ENCODE measurements at places on chromosomes 13 and 19. TPM values are rescaled to one million over a fixed set of nuclear protein-coding genes. Genes with fewer than 3 reads are reported as not detected.

DNA sequence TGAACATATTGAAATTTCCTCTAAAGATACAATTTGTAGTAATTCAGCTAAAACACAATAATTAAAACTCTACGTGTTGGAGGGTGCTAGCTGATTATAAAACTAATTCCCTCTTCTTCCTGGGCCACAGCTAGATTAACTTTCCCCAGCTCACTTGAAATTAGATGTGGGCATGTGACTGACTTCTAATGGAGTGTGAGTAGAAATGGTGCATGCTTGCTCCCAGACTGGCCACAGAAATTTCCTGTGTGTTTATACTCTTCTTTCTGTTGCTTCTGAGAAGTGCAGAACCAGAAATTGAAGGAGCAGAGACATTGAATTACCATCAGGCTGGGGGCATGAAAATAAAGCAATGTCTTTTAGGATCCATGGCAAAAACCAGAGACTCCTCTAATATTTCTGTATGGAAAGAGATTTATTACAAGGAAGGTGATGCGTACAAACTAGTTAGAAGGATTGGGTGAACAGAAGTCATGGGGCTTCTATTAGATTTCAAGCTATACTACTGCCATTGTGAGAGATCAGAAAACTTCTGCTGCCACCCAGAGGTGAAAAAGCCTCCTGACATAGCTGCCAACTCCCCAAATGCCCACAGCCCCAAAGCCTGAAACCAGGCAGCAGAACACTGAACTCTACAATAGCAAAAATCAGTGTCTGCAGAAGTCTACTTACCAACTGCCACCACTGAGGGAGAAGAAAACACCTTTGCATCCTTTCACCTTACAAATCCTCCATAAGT lies 379.2 kb upstream of the MIR17HG start:
- no peak overlapping the region for H3K4me3 ChIP-seq
- H3K27ac ChIP-seq: no peak overlapping the region
- no peaks in the 10 kb centered on the region for H3K36me3 ChIP-seq
- no peaks in the 10 kb centered on the region for H3K27me3 ChIP-seq
- H3K4me1 ChIP-seq: no peaks in the 10 kb centered on the region

- no peaks in the 10 kb centered on the region for H3K27me3 ChIP-seq
- H3K36me3 ChIP-seq: peaks cover 9% of the 10 kb centered on the region
- H3K4me3 ChIP-seq: no peak overlapping the region
- DNase-seq: no peak
These were observed 34.5 kb downstream of the SHISA2 start for GRCh38 chr13:26017196-26017921.

DNA sequence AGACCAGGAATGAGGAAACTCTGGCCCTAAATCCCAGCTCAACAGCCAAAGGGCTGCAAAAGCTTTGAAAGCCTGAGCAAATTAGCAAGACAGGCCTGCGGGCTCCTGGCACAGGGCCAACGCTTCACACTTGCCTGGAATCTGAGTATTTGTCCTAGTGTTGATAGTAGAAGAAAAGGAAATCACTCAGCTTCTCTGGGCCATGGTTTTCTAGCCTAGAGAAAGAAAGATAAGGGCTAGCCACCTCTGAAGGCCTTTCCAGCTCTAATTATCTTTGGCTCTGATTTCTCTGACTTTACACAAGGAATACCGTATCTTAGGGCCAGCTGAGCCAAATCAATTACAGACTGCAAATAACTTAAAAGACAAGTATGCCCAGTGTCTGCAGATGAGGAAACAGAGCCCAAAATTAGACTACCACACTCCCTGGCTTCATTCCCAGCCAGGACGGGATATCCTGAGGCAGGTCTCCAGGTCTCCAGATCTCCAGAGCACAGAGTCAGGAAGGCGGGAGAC lies 69.6 kb downstream of the STK24 start:
- no peak for DNase-seq
- peak overlapping the region; percentile 33 for H3K27ac ChIP-seq
- peaks cover 98% of the 10 kb centered on the region for H3K4me1 ChIP-seq
- no peak overlapping the region for H3K4me3 ChIP-seq
- H3K27me3 ChIP-seq: no peaks in the 10 kb centered on the region
- peaks cover 8% of the 10 kb centered on the region for H3K36me3 ChIP-seq

DNA sequence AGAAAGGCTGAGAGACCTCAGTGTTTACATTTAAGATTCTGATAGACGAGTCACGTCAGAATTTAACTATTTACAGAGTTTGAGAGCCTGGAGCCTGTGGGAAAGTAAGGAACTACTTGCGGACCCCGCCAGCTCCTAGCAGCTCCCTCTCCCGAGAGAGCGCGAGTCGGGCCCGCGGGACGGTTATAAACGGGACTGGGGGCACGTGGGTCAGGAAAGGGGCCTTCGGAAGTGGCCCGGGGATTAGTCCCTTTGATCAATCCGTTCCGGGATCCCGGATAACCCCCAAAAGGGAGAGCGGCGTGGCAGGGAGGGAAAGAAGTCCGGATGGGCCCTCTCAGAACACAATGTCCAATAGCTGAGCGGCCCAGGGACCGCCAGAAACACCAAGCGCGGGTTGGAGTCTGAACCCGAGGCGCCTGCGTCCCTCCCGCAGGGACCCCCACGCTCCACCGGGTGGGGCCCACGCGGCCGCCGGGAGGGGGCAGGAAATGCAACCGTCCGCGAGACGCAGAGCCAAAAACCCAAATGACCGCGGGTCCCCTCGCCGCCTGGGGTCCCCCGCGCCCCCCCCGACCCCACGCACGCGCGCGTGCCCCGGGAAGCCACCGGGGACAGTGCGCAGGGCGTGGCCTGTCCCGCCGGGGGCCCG lies 3.6 kb downstream of the ZIC5 start:
- H3K4me1 ChIP-seq: peaks cover 29% of the 10 kb centered on the region
- peaks cover 11% of the 10 kb centered on the region for H3K36me3 ChIP-seq
- peak overlapping the region; percentile 31 for H3K4me3 ChIP-seq
- H3K27me3 ChIP-seq: peaks cover 66% of the 10 kb centered on the region
- peak overlapping the region; percentile 78 for H3K27ac ChIP-seq

DNA sequence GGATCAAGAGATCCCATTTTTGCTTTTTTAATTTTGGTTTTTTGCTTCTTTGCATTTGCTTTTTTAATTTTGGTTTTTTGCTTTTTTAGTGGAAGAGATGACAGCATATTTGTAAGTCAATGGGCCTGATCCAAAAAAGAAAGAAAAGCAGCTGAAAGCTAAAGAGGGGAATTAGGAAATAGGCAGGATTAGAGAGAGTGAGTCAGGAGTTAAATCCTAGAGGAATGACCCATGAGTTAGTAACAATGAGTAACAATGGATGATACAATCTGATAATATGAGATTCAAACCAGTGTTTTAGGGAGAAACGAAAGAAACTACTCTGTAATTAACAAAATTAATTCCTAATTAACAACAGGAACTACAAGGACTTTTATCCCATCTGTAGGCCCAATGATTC lies 111.2 kb upstream of the SGCG start:
- no peaks in the 10 kb centered on the region for H3K4me1 ChIP-seq
- H3K27ac ChIP-seq: no peak overlapping the region
- H3K36me3 ChIP-seq: no peaks in the 10 kb centered on the region
- H3K4me3 ChIP-seq: no peak overlapping the region

DNA sequence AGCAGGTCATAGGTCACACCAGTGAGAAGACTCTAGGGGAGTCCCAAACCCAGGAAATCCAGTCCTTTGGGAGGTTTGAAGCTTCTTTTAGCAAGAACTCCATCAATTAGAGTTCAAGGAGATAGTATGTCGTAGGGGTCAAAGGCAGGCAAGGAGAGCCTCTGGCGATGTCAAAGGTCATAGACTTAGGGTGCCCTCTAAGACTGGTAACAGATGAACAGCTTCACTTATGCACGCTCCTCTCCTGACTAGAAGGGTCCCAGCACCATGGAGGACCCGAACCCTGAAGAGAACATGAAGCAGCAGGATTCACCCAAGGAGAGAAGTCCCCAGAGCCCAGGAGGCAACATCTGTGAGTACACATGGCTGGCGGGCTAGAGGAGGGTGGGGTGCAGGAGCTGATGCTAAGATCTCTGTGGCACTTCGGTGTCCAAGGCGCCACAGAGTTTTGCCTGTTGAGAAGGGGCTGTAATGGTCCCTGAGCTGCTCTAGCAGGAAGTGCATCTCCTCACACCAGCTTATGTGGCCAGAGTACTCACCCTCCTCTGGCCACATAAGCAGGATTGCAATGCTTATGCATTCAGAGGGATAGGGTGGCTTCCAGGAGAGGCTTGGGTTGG lies 557 bp downstream of the ZNF576 start:
- peaks cover 35% of the 10 kb centered on the region for H3K4me1 ChIP-seq
- peaks cover 6% of the 10 kb centered on the region for H3K36me3 ChIP-seq
- H3K27me3 ChIP-seq: no peaks in the 10 kb centered on the region
- peak overlapping the region; percentile 99 for H3K4me3 ChIP-seq

GRCh38 chr19:31154021-31154420 lies 195.2 kb downstream of the TSHZ3 start:
- H3K27me3 ChIP-seq: peaks cover 7% of the 10 kb centered on the region
- no peaks in the 10 kb centered on the region for H3K4me1 ChIP-seq
- DNase-seq: no peak

- H3K27me3 ChIP-seq: peaks cover 43% of the 10 kb centered on the region
- H3K36me3 ChIP-seq: peaks cover 3% of the 10 kb centered on the region
- H3K4me3 ChIP-seq: no peak overlapping the region
- DNase-seq: no peak
- no peak overlapping the region for H3K27ac ChIP-seq
- peaks cover 21% of the 10 kb centered on the region for H3K4me1 ChIP-seq
These were observed 1.6 kb upstream of the KLK10 start for GRCh38 chr19:51020988-51021651.

GRCh38 chr19:58261968-58262921 lies 16.5 kb upstream of the ZNF8 start:
- H3K4me3 ChIP-seq: no peak overlapping the region
- H3K4me1 ChIP-seq: no peaks in the 10 kb centered on the region
- peak overlapping the region; percentile 88 for H3K27ac ChIP-seq

GRCh38 chr13:36769545-36769944 lies 49.5 kb upstream of the RFXAP start:
- H3K4me1 ChIP-seq: no peaks in the 10 kb centered on the region
- H3K36me3 ChIP-seq: no peaks in the 10 kb centered on the region
- no peak overlapping the region for H3K27ac ChIP-seq
- no peak for DNase-seq
- H3K27me3 ChIP-seq: peaks cover 28% of the 10 kb centered on the region

- no peaks in the 10 kb centered on the region for H3K36me3 ChIP-seq
- peaks cover 13% of the 10 kb centered on the region for H3K4me1 ChIP-seq
- H3K27me3 ChIP-seq: no peaks in the 10 kb centered on the region
These were observed 22.4 kb upstream of the CRTC1 start for GRCh38 chr19:18660939-18661670.

DNA sequence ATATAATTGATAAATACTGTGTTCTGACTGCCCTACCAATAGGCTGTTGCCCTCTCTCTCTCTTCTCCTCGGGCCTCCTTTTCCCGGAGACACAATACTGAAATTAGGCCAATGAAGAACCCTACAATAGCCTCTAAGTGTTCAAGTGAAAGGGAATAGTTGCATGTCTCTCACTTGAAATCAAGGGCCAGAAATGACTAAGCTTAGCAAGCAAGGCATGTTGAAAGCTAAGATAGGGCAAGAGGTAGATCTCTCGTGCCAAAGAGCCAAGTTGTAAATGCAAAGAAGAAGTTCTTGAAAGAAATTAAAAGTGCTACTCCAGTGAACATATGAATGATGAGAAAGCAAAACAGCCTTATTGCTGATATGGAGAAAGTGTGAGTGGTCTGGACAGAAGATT lies 13.3 kb downstream of the KATNAL1 start:
- H3K4me3 ChIP-seq: no peak overlapping the region
- no peaks in the 10 kb centered on the region for H3K4me1 ChIP-seq
- DNase-seq: no peak
- no peaks in the 10 kb centered on the region for H3K36me3 ChIP-seq
- H3K27ac ChIP-seq: no peak overlapping the region

DNA sequence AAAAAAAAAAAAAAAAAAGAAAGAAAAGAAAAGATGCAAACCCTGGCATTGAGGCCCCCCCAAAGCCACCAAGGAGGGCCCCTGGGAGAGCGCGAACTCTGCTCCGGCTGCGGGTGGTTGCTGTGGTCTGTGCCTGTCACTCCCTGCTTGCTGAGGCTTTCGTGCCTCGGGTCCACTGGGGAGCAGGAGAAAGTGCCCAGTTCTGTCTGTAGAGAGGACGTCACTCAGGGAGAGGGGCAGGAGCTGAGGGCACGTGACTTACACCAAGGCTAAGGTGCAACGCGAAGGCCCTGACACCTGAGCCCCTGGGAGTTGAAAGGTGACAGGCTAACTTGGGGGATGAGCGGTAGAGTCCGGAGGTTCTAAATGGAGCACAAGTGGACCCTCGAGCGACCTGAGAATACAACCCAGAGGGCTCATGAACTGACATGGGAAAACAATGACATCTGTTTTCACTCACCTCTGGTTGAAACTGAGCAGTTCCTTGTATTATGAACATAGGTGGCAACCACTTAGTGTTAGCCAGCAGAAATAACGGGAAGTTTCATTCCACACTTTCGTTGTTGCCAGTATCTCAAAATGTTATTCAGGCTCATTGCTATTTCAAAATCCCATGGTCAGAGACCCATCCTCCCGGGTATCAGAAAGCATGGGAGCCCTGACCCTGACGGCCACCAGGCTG lies 69.2 kb upstream of the TM9SF2 start:
- H3K4me3 ChIP-seq: peak overlapping the region; percentile 90
- no peaks in the 10 kb centered on the region for H3K27me3 ChIP-seq
- H3K4me1 ChIP-seq: peaks cover 82% of the 10 kb centered on the region
- H3K27ac ChIP-seq: peak overlapping the region; percentile 78
- H3K36me3 ChIP-seq: no peaks in the 10 kb centered on the region
- no peak for DNase-seq

DNA sequence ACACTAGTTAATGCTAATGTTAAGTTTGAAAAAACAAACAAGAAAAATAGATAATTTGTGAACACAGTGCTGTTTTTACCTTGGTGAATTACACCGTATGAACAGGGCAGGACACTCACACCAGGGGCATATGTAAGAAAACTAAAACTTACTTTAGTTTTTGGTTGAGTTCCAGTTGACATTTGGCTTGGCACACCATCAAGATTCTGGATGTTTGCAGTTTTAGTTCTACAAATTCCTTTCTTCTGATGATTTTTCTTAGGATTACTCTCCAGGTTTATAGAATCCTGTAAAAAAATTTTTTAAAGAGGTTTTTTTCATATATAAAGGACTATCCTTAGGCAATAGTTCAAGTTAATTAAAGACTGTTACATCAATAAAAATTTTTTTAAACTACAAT lies 238.5 kb upstream of the STARD13 start:
- DNase-seq: no peak
- H3K36me3 ChIP-seq: no peaks in the 10 kb centered on the region
- no peak overlapping the region for H3K4me3 ChIP-seq
- peaks cover 3% of the 10 kb centered on the region for H3K4me1 ChIP-seq
- no peak overlapping the region for H3K27ac ChIP-seq

GRCh38 chr13:105758918-105759860 lies 776.3 kb downstream of the EFNB2 start:
- H3K36me3 ChIP-seq: no peaks in the 10 kb centered on the region
- no peak overlapping the region for H3K27ac ChIP-seq
- DNase-seq: no peak
- peaks cover 5% of the 10 kb centered on the region for H3K27me3 ChIP-seq
- H3K4me1 ChIP-seq: no peaks in the 10 kb centered on the region

The SIGLEC7 gene
- total RNA-seq: not detected

The BRSK1 gene
- total RNA-seq: 13.0 TPM

The VAV1 gene
- total RNA-seq: 114 TPM

The PRTN3 gene
- not detected for total RNA-seq

The KASH5 gene
- 1.6 TPM for total RNA-seq

The KLK11 gene
- total RNA-seq: not detected

The ZNF229 gene
- total RNA-seq: 2.7 TPM
